Cortex of kidney (tissue), 1 donor: ENCODE measurements at places on chromosomes 11 and 22.

DNA sequence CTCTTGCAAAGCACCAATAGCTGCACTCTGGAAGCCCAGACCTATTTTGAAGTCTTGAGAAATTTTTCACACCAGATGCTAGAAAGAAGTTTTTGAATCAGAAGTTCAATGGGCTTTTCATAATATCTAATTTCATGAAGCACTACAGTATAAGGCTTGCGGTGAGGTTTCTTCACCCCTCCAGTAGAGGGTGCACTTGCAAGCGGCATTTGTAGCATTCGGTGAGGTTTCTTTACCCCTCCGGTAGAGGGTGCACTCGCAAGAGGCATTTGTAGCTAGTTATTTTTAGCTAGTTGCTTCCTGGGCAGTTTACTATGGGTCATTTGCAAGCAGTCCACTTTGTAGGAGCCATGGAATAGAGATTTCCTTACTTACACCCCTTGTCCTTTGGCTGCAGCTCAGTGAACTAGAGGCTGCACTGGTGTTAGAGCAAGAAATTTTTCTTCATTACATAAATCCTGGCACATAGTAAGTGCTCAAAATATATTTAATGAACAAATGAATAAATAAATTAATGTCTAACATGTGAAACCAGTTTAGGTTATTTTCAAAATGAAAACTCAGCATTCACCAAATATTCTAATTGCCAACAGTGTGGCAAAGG, 7.8 kb upstream of the NOX4 start:
- no peak for DNase-seq

DNA sequence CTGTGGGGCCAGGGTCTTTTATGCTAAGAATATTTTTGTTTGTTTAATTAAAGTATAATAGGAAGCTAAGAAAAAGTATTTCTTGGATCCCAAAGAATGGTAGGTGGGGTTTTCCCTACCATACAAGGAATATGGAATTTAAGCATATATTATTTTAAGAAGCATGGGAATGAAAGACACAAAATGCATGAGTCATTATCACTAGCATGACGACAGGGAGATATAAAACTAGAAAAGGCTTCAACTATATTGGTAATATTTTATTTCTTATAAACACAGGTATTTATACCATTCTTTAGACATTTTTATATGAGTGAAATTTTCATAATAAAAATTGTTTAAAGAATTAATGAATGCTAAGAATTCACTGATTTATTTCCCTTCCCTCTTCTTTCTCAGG, 39.3 kb upstream of the SOX6 start:
- DNase-seq = no peak

DNA sequence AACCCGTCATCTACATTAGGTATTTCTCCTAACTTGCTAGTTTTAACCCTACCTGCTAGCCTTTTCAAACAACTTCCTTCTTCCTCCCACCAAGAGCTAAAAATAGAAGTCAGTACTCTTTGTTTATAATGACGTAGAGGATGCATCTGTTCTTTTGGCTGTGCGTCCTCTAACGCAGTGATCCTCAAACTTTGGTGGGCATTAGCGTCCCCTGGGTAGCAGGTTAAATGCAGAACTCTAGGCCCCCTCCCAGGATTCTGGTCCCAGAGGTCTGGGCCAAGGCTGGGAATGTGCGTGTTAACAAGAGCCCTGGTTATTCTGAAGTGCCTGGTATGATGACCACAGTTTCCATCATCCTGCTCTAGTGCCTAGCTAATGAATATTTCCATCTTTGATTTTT, 67.6 kb downstream of the BARX2 start:
- no peak for DNase-seq

- no peak for DNase-seq
Observed at GRCh38 chr11:31687256-31687655, 123.9 kb downstream of the PAX6 start.

- no peak for DNase-seq
Observed at GRCh38 chr22:21927174-21927823, 25.3 kb downstream of the PPM1F start.

DNA sequence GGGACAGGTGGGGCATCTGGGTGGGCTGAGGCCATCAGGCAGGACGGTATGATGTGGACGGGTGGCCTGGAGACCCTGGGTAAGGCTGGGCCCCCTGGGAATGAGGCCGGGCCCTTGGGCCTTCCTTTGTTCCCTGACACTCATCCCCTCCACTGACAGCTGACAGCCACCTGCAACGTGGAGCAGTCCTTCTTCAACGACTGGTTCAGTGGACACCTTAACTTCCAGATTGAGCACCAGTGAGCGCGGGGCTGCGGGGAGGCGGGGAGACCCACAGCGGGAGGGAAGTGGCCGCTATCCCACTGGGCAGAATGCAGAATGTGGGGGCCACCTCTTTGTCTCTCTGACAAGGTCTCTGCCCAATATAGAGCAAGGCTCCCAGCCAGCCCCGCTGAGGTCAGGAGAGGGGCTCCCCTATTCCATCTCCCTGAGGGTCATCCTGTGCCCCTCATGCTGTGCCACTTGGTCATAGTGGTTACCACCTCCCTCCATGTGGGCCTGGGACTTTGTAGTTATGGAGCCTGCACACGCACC, 27.7 kb downstream of the FADS3 start:
- no peak for DNase-seq

DNA sequence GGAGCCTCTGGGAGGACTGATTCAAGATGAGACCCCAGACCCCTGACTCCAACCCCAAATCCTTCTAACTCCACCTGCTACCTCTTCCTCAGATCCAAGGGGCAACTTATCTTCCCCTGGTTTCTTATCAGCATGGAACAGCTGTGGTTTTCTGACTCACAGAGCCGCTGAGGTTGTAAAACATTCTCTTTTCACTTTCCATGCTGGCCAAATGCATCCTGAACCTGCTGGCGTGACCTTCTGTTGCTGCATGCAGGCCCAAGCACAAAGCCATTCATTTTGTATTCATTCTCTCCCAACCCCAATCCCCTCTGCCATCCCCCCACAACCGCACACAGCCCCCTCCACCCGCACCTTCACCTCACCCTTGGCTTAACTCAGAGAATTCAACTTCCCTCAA, 70.3 kb downstream of the SEZ6L start:
- no peak for DNase-seq

DNA sequence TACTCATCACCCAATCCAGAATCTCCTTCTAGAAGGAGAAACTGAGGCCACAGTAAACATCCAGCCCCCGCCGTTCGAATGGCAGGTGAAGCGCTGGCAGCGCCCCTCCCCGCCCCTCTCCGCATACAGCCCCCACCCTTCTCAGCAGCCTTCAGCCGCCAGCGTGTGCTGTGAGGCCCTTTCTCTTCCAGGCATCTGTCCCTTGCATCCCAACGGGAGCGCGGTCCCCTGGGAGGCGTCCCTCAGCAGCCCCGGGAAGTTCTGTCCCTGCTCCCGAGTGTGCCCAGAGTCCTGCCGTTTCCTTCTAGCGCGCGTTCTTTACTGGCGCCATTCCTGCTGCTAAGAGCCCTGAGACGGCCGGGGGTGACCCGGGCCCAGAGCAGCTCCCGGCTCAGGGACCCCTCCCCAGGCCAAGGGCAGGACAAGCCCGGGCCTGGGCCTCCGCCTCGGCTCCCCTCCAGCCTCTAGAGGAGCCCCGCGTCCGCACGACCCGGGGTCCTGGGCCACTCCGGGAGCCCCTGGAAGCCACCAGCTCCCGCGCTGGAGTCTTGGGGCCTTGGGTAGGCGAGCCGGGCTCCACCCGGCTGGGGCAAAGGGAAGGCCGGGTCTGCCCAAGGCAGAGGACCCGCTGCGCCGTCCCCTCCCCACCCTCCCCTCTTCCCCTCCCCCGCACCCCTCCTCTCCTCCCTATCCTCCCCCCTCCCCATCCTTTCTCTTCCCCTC, 450.4 kb downstream of the OPCML start:
- DNase-seq = no peak

DNA sequence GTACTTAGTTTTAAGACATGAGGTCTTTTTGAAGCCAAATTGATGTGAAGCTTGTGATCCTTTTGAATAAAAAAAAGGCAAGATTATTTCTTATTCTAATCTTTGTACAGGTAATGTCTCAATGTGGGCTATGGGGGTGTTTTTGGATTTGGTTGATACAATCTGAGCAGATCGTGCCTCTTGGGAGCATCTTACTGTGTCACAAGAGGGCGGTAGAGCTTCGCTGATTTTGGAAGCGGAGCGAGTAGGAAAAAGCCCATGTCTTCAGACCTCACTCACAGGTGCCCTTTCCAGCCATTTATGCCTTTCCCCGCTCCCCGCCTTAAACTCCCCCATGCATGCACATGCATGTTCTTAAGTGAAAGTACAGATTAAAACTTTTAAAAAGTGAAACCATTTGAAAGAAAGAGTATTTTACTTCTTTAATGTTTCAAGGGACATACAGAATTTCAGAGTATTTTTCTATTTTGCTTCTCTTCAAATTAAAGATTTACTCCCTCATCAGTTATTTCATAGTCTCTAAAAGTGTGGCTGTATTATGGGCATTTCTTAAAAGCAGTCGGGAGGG, 18.8 kb downstream of the DDX25 start:
- no peak for DNase-seq

DNA sequence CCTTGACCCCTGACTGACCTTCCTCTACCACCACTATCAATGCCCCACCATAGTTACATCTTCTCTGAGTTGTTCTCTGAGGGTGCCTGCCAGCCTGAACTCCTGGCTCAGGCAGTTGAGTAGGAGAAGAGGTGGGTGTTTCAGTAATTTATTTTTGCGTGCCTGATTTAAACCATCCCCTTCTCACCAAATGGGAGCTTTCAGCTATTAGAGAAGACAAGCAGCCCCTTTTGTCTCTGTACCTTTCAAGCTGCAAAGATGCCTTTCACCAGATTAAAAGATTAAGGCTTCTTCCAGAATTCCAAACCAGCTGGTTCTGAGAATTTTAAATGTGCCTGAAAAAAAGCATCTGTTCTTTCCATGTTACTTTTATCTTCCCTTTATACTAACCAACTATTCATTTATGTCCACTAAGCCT, 223.8 kb downstream of the FAM76B start:
- no peak for DNase-seq

GRCh38 chr11:70103256-70103975, 25.3 kb downstream of the ANO1 start:
- no peak for DNase-seq

- DNase-seq = no peak
Observed at GRCh38 chr11:124717421-124717785, 22.3 kb upstream of the NRGN start.

DNA sequence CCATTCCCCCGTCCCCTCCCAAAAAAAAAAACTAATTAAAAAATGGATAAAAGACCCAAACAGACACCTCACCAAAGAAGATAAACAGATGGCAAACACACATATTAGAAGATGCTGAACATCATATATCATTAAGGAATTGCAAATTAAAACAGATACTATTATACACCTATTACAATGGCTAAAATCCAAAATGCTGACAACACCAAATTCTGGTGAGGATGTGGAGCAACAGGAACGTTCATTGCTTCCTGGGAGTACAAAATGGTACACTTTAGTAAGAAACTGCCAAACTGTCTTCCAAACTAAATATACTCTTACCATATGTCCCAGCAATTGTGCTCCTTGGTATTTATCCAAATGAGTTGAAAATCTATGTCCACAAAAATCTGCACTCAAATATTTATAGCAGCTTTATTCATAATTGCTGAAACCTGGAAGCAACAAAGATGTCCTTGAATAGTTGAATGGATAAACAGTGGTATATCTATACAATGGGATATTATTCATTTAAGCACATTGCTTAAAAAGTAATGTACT, 19.9 kb downstream of the NAGA start:
- DNase-seq = no peak

DNA sequence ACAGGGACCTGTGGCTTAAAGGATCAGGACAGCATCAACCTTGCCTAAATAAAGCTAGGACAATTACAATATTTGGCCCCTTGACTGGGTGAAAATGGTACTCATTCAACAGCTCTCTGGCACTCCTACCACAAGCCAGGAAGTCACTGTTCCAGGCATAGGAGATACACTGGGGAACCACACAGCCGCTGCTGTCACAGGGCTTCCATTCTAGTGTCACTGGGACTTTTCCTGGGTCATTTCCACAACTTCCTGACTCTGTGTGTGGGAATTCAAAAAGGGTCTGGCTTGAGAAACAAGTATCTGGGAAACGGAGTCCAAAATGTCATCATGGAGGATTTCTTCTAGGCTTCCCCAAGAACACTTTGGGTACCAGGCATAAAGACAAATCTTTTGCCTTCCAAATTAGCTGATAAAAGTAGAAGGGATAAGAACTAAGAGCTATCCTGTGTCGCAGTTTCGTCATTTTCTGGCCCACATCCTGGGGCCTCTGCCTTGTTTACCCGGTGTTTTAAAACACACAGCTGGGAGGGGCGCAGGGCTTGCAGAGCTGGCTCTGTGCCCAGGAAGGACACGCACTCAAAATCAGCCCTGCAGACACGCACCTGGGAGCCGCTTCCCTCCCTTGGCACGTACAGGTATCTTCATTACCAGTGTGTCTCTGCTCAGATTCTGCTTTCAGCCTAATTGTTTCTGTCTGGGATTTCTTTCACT, 38.0 kb downstream of the TMEM45B start:
- DNase-seq = no peak
